D721Med (cell line): ENCODE measurements at places on chromosomes 6 and 20.

DNA sequence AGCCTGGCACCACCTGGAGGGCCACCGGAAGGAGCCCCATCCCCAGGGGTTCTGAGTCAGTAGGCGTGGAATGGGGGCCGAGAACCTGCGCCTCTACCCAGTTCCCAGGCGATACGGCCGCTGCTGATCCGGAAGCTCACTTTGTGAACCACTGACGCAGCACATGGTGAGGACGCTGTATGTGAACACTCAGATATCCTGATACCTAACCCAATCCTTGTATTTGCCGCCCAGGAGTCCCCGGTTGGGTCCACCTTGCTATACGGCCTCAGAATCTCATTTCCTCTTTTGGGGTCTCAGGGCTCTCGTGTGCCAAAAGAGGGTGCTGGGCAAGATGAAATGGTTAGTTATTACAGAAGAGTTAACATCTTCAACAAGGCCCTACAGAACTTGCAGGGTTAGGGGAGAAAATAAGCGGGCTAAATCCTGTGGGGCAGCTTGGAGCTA is 604 bp upstream of the RAB5IF start:
- no peak for DNase-seq

DNA sequence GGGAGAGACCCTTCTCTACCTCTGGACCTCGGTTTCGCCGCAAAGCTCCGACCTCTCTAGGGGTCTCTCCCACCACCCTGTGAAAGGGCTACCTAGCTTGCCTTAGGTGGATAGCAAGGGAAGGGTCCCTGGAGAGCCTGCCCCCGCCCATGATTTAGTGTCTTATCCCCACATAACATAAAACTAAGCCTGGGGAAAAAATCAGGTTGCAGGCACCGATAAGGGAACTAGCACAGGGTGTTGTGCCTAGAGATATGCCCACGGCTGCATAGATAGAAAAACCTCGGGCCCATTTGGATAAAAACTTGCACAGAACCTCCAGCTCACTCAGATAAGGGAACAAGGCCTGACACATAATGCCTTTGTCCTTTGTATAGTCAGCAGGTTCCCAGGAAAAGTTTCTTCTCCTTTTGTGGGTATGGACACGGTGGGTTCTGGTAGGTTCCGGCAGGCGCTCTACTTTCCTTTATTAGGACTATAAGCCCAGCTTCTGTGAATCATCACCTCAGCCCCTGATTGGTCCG is 846 bp downstream of the ZSCAN31 start:
- DNase-seq: no peak

- no peak for DNase-seq
Observed at GRCh38 chr20:57615445-57615811, 4.8 kb downstream of the ZBP1 start.

- no peak for DNase-seq
Observed at GRCh38 chr20:56513161-56514150, 11.1 kb upstream of the FAM209A start.

- DNase-seq: no peak
Observed at GRCh38 chr6:108800427-108800864, 47.8 kb upstream of the ARMC2 start.

- no peak for DNase-seq
Observed at GRCh38 chr20:61746781-61747180, 318.9 kb downstream of the TAF4 start.
